ENCODE measurements at places on chromosomes 12 and 14. TPM values are rescaled to one million over a fixed set of nuclear protein-coding genes. Genes with fewer than 3 reads are reported as not detected.

- DNase-seq = no peak
Observed at GRCh38 chr12:59086126-59086525, 165.8 kb upstream of the LRIG3 start.

GRCh38 chr14:22409006-22409405, 180.0 kb downstream of the DAD1 start:
- DNase-seq = no peak

DNA sequence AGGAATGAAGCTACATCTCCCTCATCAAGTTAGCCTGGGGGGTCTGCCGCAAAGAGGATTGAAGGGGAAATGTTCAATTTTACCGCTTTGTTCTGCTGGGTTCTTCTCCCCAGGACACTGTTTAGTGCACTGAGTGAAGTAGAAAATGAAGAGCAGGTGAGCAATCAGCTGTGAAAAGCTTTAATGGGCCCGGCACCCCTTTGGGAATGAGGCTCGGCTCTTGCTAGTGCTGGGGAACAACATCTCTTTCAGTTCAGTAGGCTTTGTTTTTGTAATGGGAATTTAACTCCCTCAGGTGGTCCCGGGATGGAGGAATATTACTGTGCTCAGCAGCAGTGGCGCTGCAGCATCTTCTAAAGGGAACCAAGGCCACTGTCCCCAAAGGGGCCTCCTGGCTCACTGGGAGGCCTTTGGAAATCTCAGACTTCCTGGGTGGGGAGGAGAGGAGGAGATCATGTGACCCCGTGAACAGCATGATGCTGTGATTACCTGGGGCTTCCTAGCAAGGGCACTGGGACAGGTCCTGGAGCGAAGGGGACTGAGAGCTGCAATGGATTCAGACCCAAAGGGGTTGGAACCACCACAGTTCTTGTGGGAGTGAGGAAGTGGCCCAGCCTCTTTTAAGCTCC, 85.2 kb upstream of the MAX start:
- DNase-seq = no peak

DNA sequence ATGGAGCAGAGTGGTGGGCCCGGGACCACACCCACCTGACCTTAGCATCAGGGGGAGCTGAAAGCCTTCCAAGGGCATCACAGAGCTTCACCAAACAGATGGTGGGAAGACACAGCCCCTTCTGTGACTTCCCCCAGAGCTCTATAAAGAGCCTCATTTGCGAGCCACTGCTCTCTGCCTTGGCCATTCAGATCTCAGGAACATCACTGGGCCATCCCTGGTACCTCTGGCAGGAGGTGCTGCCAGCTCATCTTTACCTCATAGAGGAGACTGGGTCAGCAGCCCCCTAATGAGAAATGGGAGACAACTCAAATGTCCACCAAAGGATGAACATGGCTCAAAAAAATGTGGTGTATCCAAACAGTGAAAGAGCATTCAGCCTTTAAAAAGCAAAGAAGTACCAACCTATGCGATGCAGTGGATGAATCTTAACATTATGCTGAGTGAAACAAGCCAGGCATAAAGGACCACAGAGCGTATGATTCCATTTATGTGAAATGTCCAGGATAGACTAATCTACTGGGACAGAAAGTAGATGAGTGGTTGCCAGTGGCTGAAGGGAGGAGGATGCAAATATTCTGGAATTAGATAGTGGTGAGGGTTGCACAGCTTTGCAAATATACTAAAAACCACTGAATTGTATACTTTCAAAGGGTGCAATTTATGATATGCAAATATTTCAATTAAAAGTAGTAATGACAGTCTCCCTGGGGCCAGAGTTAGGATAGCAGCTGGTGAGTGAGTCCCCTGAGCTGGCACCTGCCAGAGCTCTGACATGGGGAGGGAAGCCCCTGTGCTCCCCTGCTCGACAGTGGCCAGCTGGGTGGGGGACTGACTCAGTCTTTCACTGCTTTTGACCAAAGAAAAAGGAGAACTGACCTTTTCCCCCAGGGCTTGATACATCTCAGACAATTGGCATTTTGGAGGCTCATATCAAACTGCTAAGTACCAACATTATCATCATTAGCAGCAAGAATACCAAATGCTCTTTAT, 116.6 kb downstream of the GCH1 start:
- no peak for DNase-seq

DNA sequence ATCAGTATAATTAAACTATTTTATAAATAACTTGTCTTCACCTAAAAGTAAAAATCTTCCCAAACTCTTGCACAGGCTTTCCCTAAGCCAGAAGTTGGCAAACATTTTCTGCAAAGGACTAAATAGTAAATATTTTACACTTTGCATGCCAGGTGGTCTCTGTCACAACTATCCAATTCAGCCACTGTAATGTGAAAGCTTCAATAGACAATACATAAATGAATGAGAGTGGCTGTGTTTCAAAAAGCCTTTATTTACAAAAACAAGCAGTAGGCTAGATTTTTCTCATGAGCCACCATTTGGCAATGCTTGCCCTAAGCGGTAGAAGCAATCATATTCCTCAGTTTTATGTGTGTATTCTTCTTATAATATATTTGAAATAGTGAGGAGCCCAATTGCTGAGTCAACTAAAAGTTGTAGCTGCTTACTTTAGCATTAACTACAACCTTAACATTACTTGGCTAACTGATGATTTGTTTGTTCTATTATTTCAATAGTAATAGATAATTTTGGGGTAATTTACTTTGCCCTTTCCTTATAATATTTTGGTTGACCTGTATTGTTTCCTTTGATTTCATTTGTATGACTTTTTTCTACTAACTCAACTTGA, 236.0 kb upstream of the SYT1 start:
- no peak for DNase-seq

DNA sequence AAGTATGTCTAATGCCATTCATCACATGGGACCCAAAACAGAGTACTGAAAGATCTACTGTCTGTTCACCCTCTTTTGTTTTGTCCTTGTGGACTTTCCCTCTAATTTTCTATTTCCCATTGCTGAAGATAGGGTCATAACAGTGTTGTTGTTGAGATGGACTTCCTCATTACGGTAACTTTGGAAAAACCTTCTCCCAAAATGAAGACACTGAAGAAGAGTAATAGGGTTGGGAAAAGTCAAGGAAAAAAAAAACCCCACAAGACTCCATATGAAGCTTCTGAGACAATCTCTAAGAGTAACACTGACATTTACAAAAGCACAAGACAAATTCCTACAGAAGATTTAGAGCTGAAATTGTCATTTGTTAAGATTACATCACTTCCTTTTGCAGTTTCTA, 36.7 kb downstream of the EXOC5 start:
- no peak for DNase-seq

GRCh38 chr12:67797185-67797741, 148.7 kb downstream of the DYRK2 start:
- no peak for DNase-seq

- DNase-seq = no peak
Observed at GRCh38 chr14:83470959-83471695, 1937.5 kb upstream of the SEL1L start.

- no peak for DNase-seq
Observed at GRCh38 chr12:89863968-89864367, 155.3 kb upstream of the ATP2B1 start.

- DNase-seq = no peak
Observed at GRCh38 chr12:93762912-93763553, 85.9 kb downstream of the CRADD start.

GRCh38 chr14:103404032-103404918, 19.1 kb downstream of the MARK3 start:
- no peak for DNase-seq

GRCh38 chr12:674272-674781, 11.1 kb upstream of the NINJ2 start:
- DNase-seq = no peak

DNA sequence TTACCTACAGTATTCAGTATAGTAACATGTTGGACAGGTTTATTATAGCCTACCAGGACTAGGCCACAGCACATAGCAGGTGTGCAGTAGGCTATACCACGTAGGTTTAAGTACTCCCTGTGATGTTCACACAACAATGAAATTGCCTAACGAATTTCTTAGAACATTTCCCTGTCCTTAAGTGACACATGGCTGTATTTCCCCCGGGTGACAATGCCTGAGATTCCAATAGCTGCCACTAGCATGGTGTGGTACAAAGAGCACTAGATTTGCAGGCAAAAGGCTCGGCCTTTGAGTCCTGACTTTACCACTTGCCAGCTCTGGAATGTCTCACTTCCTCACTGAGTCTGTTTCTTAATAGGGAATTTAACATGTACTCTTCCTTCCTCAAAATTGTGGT, 19.7 kb downstream of the PTPN21 start:
- DNase-seq = no peak

DNA sequence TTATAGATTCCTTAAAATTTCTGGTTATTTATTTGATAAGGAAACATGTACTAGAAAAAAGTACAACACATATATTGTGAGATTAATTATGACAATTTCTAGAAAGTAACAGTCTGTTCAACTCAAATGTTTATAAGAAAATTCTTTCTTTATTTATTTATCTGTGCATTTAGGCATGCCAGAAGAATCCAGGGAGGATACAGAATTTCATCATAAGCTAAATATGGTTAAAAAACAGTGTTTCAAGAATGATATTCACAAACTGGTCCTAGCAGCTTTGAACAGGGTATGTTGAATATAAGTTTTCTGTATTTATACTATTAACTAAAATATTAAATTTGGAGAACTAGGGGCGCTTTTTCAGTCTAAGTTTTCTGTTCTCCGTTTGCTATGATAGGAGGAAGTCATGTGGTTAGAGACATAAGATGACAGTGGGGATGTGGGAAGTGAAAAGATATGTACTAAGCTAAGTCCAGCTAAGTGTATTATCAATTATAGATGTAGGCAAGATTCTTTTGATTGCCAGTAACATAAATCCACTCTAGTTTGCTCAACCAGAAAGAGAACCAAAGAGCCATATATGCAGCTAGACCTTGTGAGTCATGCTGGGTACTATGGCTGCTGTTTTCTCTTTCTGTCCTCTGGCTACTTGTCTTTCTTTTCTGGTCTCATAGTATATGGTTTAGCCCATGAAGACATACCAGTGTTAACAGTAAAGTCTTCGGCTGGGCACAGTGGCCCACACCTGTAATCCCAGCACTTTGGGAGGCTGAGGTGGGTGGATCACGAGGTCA, 39.0 kb downstream of the LRRK2 start:
- no peak for DNase-seq

DNA sequence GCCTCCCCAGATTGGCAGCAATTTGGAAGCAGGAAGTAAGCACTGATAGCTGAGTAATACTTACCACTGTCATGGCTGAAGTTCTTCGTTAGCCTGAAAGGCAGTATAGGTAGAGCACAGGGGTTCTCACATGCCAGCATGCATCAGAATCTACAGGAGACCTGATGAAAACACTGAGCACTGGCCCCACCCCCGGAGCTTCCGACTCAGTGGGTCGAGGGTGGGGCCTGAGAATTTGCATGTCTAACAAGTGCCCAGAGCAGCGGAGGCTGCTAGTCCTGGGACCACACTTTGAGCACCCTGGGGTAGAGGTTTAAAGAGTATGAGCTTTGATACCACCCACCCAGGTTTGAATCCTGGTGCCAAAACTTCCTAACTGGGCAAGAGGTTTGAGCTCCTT, 89.6 kb downstream of the FBXW8 start:
- DNase-seq = no peak

- no peak for DNase-seq
Observed at GRCh38 chr12:51661836-51662235, 70.8 kb downstream of the SCN8A start.

DNA sequence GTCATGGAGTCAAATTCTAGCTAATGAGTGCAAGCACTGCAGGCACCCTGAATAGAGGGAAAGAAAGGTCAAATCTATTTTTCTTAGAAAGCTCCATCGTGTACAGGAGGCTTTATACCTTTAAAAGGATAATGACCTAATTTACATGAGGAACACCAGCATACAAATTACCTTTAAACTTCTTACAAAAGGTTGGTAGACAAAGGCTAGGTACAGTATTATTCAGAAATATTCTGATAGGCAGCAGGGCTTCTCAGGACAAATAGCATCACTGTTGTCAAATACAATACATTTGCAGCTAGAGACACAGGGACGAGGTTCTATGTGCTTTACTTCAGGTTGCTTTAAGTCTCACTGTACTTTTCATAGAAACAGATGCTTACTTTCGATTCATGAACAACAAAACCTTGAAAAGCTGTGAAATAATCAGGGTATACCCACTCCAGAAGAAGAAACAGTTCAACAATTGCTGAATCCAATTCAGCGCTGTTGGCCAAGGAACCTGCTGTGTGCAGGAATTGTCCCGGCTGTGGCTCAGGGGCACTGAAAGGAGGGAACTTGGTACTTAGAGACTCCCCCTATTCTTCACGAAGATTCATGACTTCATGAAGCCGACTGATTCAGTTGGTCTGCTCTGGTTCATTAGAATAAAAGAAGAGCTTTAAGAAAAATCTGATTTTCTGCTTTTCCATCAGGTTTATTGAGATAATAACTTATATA, 252.9 kb downstream of the PRKD1 start:
- no peak for DNase-seq

- DNase-seq = no peak
Observed at GRCh38 chr12:49188201-49188915, 522 bp downstream of the TUBA1A start.

GRCh38 chr12:107594995-107595394, 90.6 kb upstream of the PWP1 start:
- DNase-seq = no peak

DNA sequence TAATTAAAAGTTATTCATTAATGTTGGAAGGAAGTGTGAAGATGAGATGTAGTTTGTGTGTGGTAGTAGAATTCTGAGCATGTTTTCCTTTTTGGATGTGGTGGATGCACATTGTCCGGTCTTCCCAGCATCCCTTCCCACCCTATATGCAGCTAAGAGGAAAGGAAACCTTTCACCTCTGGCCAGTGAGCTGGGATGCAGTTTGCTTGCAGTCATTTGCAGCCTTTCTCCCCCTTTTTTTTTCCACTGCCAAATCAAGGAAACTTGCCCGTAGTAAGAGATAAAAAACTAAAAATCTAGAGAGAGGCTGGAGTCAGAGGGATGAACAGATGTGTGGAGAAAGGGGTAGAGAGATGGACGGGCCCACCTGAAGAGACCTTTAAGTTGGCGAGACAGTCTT, 72.5 kb upstream of the SLC38A2 start:
- DNase-seq = no peak

DNA sequence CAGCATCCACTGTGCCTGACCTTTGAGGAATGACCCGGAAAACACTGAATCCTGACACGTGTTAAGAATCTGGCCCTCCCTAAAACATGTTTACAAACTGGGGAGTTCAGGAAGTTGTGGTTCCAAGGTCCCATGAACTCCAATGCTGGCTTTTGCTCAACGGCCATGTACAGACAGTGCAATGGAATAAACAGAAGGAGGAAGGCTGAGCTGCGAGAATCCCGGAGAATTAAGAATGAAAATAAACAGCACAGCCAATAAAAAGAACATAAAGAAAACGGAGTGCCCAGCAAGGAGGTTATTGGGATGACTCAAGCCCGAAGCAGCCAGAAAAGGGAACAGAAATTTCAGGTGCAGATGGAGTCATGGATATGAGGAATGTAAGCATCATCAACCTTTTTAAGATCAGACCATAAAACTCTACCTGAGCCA, 32.3 kb downstream of the BCL11B start:
- no peak for DNase-seq

The CARMIL3 gene
- total RNA-seq = 0.57 TPM

The TGM1 gene
- 1,304 TPM for total RNA-seq

The RHNO1 gene
- total RNA-seq = 15.1 TPM

The TMEM179 gene
- total RNA-seq = not detected

Measured in esophagus squamous epithelium (tissue), 5 donors.